Stomach (tissue), 19 donors: ENCODE measurements at places on chromosomes 4 and X. TPM values are rescaled to one million over a fixed set of nuclear protein-coding genes. Genes with fewer than 3 reads are reported as not detected.

- DNase-seq = no peak
- H3K4me1 ChIP-seq = no peaks in the 10 kb centered on the region
- no peaks in the 10 kb centered on the region for H3K27me3 ChIP-seq
- H3K4me3 ChIP-seq = no peak overlapping the region
- no peaks in the 10 kb centered on the region for H3K36me3 ChIP-seq
Observed at GRCh38 chr4:180696460-180697092, 1546.6 kb upstream of the TENM3 start.

GRCh38 chrX:17638731-17639130, 98.6 kb upstream of the SCML1 start:
- no peaks in the 10 kb centered on the region for H3K36me3 ChIP-seq
- H3K27ac ChIP-seq = no peak overlapping the region
- no peaks in the 10 kb centered on the region for H3K27me3 ChIP-seq
- H3K4me1 ChIP-seq = peaks cover 15% of the 10 kb centered on the region
- no peak overlapping the region for H3K4me3 ChIP-seq

GRCh38 chr4:2816401-2816954, 23.6 kb downstream of the SH3BP2 start:
- H3K27ac ChIP-seq = no peak overlapping the region
- no peak for DNase-seq
- peaks cover 31% of the 10 kb centered on the region for H3K36me3 ChIP-seq
- H3K27me3 ChIP-seq = no peaks in the 10 kb centered on the region
- H3K4me1 ChIP-seq = peaks cover 82% of the 10 kb centered on the region

MTMR8 gene
- total RNA-seq = 22.0 TPM
